ENCODE measurements at places on chromosomes 12 and 14. TPM values are rescaled to one million over a fixed set of nuclear protein-coding genes. Genes with fewer than 3 reads are reported as not detected.

Gene PSMC6
- 135 TPM for total RNA-seq

Gene SYT10
- not detected for total RNA-seq

DNA sequence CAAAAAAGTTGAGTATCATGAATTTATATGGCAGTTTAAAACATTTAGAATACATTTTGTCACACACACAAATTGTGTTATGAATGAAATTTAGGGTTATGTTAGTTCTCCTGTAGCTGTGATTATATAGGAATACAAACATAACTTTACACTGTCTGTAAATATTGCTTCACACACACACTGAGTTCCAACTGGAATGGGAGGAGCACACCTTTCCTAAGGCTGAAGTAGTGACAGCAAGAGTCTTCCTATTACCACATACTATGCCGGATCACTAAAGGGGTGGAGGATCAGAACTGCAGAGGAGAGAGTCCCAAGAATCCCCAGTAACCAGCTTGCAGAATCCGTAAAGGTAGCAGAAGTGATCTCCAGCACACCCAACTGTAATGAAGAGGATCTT is 63.7 kb downstream of the DNAI7 start:
- DNase-seq, result no peak

- no peak for DNase-seq
Observed at GRCh38 chr12:129119537-129119936, 266.3 kb downstream of the GLT1D1 start.

Gene PTPN21
- total RNA-seq, result 1.5 TPM

Gene KLRC3
- total RNA-seq, result not detected

Gene SERPINA9
- not detected for total RNA-seq

DNA sequence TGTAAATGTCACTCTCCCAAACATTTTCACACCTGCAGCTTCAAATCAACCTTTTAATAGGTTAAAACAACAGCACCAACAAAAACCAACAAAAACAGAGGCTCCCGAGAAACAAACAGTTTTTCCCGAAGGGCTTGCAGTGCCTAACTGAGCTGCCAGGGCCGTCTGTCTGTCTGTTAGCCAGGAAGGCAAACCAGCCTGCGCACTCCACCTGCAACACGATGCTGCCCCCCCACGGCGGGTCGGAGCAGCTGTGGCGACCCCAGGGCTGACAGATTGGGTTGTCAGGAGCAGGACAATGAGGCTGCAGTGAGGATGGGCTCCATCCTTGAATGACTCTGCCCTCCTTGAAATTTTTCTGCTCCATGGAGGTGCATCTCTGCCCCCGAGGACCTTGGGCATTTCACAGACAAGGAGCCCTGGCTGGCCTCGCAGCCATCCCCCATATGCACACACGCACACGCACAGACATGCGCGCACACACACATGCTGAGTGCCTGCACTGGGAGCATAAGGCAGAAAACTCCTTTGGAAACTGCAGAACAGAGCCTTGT is 2.6 kb downstream of the RTL1 start:
- DNase-seq, result peak; percentile 53

Gene SLC5A8
- not detected for total RNA-seq

DNA sequence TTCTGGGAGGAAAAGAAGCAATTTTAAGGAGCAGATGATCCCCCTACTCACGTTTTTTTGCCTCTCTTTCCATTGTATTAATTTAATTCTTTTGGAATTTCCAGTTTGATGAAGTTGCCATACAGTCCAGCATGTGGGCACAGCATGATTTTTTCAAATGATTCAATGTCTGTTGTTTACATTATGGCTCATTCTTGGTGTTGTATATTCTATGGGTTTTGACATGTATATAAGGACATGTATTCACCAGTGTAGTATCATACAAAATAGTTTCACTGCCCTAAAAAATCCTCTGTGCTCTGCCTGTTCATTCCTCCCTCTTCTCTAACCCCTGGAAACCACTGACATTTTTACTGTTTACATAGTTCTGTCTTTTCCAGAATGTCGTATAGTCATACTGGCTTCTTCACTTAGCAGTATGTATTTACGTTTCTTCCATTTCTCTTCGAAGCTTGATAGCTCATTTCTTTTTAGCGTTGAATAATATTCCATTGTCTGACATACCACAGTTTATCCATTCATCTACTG is 13.3 kb upstream of the KLHDC2 start:
- no peak for DNase-seq

Gene PRKD1
- total RNA-seq, result 8.3 TPM

Gene FAIM2
- not detected for total RNA-seq

Gene PTPRR
- total RNA-seq, result 0.44 TPM

DNA sequence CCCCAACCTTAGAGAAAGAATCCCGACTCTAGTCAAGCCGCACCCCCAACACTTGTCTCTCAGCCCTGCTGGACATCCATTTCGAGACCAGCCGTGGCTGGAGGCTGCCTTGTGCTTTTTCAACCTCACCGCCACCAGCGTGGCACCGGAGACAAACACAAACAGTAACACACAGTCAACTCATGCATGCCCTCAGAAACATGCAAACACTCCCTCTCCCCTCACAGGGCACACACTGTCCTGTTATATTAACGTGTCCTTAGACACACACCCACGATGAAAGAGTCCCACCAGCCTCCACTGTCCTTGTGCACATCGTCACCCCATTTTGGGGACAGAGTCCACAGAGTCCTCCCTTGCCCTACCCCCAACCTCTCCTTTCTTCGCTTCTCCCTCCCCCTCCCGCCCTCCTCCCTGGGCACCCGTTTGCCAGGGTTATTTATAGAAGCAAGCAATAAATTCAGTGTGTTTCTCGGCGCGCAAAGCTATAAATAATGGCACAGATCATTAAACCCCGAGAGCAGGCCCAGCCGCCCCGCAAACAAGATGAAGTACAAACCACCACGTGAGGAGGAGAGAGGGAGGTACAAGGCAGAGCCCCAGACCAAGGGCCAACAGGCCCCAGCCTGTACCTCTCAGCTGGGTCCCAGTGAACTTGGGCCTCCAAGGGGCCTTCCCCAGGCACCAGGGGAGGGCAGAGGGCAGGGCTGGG is 27.9 kb downstream of the SMUG1 start:
- DNase-seq, result no peak

Data from MG63 (cell line).